ENCODE measurements at places on chromosomes 2 and 18. TPM values are rescaled to one million over a fixed set of nuclear protein-coding genes. Genes with fewer than 3 reads are reported as not detected.

AQP12B gene
- total RNA-seq: not detected

ACSL3 gene
- total RNA-seq: 54.6 TPM

ITGB6 gene
- not detected for total RNA-seq

ALPG gene
- not detected for total RNA-seq

RNF149 gene
- total RNA-seq: 72.6 TPM

DNA sequence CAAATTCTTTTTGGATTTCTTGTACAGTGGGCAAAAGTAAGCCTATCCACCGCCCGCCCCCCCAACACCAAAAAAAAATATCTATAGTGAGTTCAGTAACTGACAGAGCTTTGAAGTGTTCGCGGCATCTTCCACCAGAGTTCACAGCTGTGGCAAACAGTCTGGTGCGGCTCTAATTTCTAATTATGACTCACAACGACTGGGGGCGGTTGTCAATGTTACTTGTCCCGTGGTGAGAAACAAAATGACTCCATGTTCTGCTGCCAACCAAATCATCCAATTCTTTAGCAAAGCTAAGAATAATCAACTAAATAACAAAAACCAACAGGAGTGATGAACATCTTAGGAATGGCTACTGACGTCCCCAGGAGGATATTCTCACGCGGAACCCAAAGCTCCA lies 392.5 kb upstream of the SALL3 start:
- no peak for DNase-seq

- DNase-seq: no peak
Observed at GRCh38 chr2:202165945-202166344, 72.5 kb downstream of the SUMO1 start.

DNA sequence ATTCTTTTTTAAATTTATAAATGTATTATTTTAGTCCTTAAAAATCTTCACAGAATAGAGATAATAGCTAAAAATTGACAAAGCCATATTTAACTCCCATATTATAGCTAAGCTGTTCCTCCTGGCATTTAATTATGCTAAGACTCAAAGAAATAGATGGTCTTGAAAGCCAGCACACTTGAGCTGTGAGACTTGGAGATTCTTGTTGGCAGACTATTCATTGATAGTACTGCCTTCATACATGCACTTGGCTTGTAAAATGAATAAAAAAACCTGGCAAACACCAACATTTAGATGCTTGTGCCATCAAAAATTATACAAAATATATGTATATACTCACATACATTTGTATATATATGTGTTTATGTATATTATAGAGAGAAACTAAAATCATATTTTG lies 9.7 kb upstream of the LDAH start:
- DNase-seq: no peak

GRCh38 chr2:206273905-206274304 lies 558 bp upstream of the ZDBF2 start:
- no peak for DNase-seq

DNA sequence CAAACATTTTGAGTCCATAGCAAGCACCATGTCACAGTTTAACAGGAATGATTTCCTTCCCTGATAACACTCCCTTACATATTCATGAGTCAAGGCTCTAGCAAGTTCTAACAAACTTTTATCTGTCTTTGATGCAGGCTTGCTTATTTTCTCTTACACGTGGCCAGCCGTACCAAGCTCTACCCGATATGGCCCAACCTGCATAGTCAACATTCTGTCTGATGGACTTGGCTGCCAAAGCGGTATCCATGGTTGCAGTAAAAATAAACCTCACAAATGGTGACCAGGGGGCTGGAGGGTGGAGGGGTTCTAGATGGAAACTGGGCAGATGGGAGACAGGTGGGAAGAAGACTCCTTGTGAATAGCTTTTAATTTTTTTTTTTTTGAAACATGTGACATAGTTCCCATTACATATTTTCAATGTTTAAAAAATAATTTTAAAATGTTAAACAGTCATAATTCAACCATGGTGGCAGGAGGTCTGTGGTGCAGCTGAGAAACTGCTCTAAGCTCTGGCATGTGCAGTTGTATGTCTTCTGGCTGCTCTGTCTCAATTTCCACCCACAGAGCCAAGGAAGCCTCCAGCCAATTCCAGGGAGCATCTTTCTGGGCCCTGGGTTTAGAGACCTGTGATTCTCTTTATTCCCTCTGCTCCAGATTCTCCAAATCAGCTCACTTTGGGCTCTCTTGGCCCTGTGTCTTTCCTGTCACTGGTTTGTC lies 20.7 kb upstream of the CXCR1 start:
- DNase-seq: no peak

GRCh38 chr2:19434413-19434812 lies 76.0 kb upstream of the OSR1 start:
- DNase-seq: no peak

- no peak for DNase-seq
Observed at GRCh38 chr2:159620796-159621195, 4.4 kb upstream of the BAZ2B start.

GRCh38 chr18:31439807-31440325 lies 7.7 kb upstream of the DSG3 start:
- no peak for DNase-seq

DNA sequence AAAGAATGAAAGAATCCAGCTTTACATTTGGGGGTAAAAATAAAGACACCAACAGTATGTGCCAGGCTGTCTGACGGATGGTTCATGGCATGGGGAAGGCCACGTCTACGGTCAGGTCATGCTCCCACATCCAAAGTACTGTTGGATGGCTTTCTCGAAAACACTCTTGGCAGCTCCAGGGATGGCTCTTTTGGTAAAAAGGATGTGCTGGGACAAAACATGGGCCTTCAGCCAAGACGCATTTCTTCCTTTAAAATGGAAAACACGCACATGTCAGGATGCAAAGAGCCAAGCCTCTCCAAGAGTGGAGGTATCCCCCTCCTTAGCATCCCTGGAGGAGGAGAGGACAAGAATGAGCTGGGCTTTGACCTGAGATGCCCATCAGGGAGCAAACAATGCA lies 376.5 kb upstream of the KLHL29 start:
- no peak for DNase-seq

GRCh38 chr2:237561221-237561620 lies 5.2 kb upstream of the PRLH start:
- DNase-seq: peak; percentile 74
